ENCODE measurements at places on chromosomes 16 and 17.

DNA sequence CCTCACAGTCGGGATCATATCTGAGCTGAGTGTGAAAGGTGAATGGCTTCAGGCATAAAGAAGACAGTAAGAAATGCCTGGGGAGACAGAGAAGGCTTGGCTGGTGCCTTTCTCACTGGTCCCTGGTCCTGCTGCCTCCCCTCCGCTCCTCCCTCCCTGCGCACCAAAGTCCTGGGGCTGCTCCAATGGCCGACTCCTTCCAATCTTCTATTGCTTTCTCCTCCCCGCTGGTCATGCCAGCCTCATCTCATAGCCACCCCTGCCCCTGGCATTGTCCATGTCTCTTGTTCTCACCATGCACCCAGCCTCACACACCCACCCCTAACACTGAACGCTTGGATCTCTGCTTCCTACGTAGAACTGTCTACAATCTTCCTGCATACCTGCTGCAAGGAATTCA is 18.0 kb downstream of the TLE7 start:
- DNase-seq: no peak

GRCh38 chr16:55597928-55598327 is 31.4 kb downstream of the CAPNS2 start:
- no peak for DNase-seq

- no peak for DNase-seq
Observed at GRCh38 chr16:26857371-26857770, 209.4 kb upstream of the C16orf82 start.

DNA sequence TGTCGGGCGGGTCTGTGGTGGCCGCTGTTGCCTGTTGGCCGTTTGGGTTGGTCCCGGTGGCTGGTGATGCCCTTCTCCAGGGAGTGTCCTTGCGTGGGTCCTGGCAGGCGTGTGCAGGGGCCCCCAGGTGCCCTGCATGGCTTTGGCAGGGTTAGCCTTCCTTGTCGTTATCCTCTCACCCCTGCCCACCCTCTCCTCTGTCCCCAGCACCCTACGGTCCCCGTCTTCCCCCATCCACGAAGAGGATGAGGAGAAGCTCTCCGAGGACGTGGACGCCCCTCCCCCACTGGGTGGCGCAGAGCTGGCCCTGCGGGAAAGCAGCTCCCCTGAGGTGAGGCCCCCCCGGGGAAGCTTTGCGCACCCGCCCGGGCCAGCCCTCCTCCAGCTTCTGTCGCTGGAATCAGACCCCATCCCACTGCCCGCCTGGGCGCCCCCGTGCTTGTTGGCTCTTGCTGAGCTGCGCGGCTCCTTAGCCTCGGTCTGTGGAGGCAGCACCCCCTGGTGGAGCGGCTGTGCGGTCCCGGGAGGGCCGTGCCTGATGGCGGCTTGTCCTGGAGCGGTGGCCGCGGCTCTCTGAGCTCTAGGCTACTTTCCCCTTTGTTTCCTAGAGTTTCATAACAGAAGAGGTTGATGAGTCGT is 10.6 kb upstream of the NUDT16L1 start:
- peak; percentile 27 for DNase-seq

GRCh38 chr17:34549966-34550365 is 29.4 kb upstream of the TMEM132E start:
- no peak for DNase-seq

- DNase-seq: no peak
Observed at GRCh38 chr17:27106347-27106981, 187.4 kb upstream of the WSB1 start.

DNA sequence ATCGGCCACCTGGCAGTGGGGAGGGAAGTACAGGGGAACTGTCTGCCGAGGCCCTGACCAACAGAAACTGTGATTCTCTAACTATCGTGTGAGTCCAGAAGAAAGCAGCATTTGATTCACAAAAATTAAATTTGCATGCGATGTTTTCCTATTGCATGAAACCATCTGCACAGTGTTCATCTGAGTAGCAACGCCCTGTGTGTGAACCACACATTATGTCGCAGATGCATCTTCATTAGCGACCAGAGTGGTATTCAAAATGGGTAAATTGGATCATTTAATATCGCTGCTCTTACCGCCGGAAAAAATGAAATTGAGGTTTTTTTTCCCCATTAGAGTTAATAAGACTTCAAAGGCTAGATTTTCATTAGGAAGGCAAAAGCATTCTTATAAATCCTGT is 260.6 kb downstream of the ABCC12 start:
- DNase-seq: no peak

GRCh38 chr17:5225668-5226457 is 8.8 kb downstream of the SCIMP start:
- DNase-seq: no peak

DNA sequence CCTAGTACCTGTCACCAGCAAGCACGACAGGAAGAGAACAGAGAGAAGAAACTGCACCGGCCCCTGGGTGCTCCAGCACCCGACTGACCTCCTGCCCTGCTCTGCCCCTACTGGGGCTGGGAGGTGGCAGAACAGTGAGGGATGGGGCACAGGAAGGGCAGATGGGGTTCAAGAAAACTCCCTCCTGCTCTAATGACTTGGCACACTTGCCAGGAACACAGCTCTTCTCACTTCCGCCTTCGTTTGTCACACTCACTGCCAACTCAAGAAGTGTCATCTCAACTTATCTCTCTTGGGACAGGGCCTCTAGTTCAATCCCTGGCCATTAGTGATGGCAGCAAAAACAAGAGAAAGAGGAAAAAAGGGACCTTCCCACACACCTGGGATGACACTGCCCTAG is 42.7 kb upstream of the ICAM2 start:
- DNase-seq: no peak

DNA sequence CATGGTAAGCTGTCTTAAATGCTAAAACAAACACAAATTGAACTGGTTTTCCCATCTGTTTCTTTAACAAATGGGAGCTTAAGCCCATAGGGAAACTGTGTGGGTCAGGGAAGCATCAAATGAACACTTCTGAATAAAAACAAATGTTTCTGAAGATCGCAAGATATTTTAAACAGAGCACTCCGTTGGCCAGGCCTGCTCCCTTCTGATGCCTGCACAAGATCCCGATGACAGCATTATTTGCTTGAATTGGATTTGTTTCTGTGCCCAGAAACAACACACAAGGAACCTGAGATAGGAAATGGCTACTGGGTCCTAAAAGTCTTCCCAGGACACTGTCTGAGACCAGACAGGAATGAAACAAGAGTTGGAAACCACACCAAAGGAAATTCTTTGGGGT is 425.8 kb upstream of the ZFHX3 start:
- DNase-seq: no peak

DNA sequence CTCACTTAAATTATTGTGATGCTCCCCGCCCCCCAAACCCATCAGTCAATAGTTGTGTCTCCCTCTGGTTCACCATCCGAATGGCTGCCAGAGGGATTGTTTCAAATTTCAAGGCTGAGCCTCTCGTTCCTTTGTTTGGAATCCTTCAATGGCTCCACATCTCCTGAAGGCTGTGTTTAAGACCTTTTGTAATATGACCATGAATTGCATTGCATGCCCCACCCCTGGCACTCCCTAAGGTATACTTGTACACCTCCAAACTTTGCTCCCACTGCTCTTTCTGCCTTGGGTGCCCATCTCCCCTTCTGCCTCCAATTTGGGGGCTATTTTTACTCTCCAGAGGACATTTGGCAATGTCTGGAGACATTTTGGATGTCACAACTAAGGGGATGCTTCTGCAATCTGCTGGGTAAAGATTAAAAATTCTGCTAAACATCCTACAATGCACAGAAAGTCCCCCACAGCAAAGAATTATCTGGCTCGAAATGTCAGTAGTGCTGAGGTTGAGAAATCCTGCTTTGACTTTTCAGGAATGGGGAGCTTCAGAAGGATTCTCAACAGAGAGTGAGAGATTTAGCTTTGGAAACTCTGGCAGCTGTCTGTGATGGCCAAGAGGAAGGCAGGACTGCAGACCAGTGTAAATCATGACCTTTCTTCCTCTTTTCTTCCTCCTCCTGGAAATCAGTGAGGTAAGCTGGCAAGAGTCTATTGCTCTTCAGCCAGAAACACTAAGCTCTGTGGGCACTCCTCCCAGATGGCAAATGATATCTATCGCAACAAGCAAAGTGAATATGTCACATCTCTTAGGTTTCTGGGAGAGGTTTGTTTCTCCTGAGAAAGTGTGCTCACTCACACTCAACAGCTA is 8.7 kb upstream of the IL4R start:
- DNase-seq: no peak

DNA sequence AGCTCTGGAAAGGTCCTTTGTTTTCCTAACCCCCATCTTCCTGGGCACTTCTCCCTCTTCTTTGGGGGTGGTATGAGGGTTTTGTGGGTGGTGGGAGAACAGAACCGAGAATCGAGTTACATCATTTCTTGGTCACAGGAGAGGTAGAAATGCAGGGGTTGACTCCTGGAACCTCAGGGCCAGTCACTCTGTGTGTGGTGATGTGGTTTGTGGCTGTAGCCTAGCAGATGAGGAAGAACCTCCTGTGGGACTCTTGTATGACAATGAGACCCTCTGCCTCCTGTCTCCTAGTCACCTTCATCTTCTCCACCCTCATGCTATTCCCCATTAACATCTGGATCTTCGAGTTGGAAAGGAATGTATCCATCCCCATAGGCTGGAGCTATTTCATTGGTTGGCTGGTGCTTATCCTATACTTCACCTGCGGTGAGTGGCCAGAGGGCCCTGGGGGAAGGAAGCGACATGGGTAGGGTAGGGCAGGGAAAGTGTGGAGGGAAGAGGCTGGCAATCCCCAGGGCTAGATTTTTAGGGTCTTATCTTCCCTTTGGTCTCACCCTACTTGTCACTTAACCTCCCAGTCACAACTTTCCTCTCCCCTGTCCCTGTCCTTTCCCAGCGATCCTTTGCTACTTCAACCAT is 5.5 kb downstream of the ODF4 start:
- DNase-seq: no peak

DNA sequence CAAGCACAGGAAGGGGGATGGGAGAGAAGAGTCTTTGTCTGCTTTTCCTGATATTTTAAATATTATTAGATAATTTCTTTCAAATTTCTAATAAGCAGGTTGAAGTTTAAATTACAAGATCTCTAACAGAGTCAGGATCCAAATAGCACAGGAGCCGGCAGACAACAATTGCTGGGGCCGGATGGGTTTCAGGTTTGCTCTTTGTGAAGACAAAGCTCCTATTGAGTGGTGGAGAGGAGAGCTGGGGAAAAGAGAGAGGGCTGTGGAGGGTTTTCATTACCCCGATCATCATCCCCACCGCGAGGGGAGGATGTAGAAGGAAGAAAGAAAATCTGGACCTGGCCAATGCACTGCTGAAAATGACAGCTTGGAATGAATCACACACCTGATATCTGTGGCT is 197.3 kb downstream of the SOX9 start:
- DNase-seq: no peak

DNA sequence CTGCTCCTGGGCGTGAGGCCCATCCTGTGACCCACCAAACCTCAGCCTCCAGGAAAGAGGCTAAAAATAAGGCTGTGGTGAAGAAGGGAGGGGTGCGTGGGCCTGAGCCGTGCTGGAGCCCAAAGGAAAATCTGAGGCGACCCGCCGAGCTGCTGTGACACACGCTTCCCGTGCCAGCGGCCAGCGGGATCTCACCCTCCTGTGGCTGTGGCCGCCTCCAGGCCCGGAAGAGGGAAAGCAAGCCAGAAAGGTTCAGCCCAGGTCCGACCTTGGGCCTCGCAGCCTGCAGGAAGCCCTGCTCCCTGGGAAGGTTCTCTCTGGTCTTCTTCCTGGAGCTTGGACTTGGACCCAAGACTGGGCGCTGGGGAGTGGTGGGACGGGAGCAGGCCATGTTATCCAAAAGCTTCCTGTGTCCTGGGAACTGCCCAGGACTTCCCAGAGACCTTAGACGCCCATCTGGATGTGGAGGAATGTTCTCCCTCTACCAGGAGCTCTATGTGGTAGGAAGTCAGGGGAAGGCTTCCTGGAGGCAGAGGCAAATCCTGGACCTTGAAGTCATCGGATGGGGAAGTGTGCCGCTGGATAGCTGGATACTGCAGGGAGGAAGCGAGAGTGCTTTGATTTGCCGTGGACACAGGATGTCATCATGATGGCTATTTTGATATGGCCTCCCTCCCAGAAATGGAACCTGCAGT is 11.4 kb downstream of the SPNS2 start:
- DNase-seq: no peak

- no peak for DNase-seq
Observed at GRCh38 chr17:41678411-41678906, 10.2 kb upstream of the EIF1 start.

- DNase-seq: no peak
Observed at GRCh38 chr17:32914181-32914580, 13.8 kb upstream of the TMEM98 start.

GRCh38 chr16:57004387-57005250 is 15.3 kb downstream of the NLRC5 start:
- DNase-seq: no peak

GRCh38 chr17:61368832-61369450 is 30.7 kb upstream of the TBX2 start:
- DNase-seq: no peak

DNA sequence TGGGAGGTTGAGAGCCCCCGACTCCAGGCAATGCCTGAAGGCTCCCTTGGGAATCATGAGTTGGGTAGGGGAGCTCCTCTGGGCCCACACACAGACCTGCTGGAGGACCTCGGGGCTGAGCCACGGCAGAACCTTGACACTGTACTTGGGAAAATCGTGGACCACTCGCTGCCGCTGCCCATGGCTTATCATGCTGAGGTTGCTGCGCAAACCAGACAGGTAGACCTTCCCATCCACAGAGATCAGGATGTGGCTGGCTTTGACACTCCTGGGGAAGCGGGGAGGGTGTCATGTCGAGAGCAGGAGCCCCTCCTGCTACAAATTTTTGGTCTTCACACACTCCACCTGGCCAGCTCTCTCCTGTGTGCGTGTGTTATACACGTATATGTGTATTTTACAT is 7.2 kb upstream of the LIMD2 start:
- no peak for DNase-seq

- no peak for DNase-seq
Observed at GRCh38 chr16:66334853-66335574, 31.5 kb upstream of the CDH5 start.

- no peak for DNase-seq
Observed at GRCh38 chr16:14139872-14140271, 68.8 kb downstream of the MRTFB start.

GRCh38 chr17:78715876-78716275 is 66.2 kb downstream of the CYTH1 start:
- no peak for DNase-seq

- no peak for DNase-seq
Observed at GRCh38 chr17:51814521-51814920, 344.0 kb downstream of the CA10 start.

DNA sequence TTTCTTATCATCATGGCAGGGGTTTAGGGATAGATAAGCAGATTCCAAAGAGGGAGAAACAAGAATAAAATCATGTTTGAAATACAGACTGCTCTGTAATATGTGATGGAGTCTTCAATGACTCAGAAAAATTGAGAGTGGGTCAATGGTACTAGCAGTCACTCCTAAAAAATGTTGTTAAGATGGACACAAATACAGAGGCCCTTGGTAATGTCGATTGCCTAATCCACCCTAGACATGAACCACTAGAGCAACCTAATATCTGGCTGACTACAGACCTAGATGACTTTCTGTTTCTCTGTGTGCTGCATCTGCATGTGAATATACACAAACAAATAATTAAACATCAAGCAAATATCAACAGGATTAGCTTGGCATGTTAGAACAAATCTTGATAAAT is 135.8 kb downstream of the CDH8 start:
- DNase-seq: peak; percentile 56
